ENCODE measurements at places on chromosomes 6 and 20. TPM values are rescaled to one million over a fixed set of nuclear protein-coding genes. Genes with fewer than 3 reads are reported as not detected.

- H3K27ac ChIP-seq = no peak overlapping the region
- no peaks in the 10 kb centered on the region for H3K36me3 ChIP-seq
- no peaks in the 10 kb centered on the region for H3K4me1 ChIP-seq
- DNase-seq = no peak
- no peaks in the 10 kb centered on the region for H3K27me3 ChIP-seq
Measured at GRCh38 chr6:112743323-112743722, 396.2 kb downstream of the RFPL4B start.

The ELOVL2 gene
- total RNA-seq = not detected

The TPX2 gene
- 1.4 TPM for total RNA-seq

GRCh38 chr6:104031346-104031745 lies 828.4 kb downstream of the HACE1 start:
- H3K4me3 ChIP-seq = no peak overlapping the region
- H3K4me1 ChIP-seq = no peaks in the 10 kb centered on the region
- no peak for DNase-seq
- H3K27me3 ChIP-seq = no peaks in the 10 kb centered on the region
- no peak overlapping the region for H3K27ac ChIP-seq

The LY6G6D gene
- total RNA-seq = not detected

The RNF146 gene
- 15.6 TPM for total RNA-seq

- peaks cover 26% of the 10 kb centered on the region for H3K36me3 ChIP-seq
- no peak for DNase-seq
- no peak overlapping the region for H3K27ac ChIP-seq
- no peaks in the 10 kb centered on the region for H3K4me1 ChIP-seq
- H3K27me3 ChIP-seq = peaks cover 10% of the 10 kb centered on the region
Measured at GRCh38 chr20:61972636-61973508, 92.8 kb downstream of the TAF4 start.

The MSH5 gene
- total RNA-seq = 22.4 TPM

GRCh38 chr20:10652660-10653261 lies 21.0 kb downstream of the JAG1 start:
- no peak for DNase-seq
- H3K4me1 ChIP-seq = peaks cover 7% of the 10 kb centered on the region
- H3K27me3 ChIP-seq = no peaks in the 10 kb centered on the region
- no peak overlapping the region for H3K4me3 ChIP-seq
- H3K27ac ChIP-seq = no peak overlapping the region
- no peaks in the 10 kb centered on the region for H3K36me3 ChIP-seq

The POPDC3 gene
- total RNA-seq = not detected

The TMC2 gene
- not detected for total RNA-seq

- H3K27me3 ChIP-seq = peaks cover 4% of the 10 kb centered on the region
- no peak overlapping the region for H3K4me3 ChIP-seq
- H3K4me1 ChIP-seq = no peaks in the 10 kb centered on the region
- H3K36me3 ChIP-seq = no peaks in the 10 kb centered on the region
Measured at GRCh38 chr20:46619445-46619844, 31.8 kb downstream of the SLC13A3 start.

DNA sequence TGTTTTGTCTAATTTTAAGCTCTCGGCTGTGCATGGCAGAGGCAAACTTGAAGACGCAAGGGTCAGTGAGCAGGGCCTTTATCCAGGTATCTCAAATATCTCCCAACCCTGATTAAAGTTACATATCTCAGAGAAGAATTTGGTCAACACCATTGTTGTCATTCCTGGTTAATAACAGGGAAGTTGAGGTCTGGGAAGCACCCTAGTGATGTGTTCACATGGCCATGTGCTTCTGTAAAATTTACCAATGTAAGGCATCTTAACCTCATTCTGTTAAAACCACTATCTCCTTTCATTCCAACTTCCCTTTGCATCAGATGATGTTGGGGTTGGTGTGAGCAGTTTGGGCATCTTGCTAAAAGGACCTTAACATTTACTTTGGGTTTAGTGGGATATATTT lies 4.0 kb upstream of the FAM110A start:
- no peak overlapping the region for H3K4me3 ChIP-seq
- H3K36me3 ChIP-seq = no peaks in the 10 kb centered on the region
- peaks cover 6% of the 10 kb centered on the region for H3K4me1 ChIP-seq
- H3K27ac ChIP-seq = no peak overlapping the region
- no peaks in the 10 kb centered on the region for H3K27me3 ChIP-seq

The SLC35D3 gene
- total RNA-seq = not detected

GRCh38 chr6:34145161-34146020 lies 496 bp downstream of the GRM4 start:
- peaks cover 6% of the 10 kb centered on the region for H3K27me3 ChIP-seq
- H3K4me3 ChIP-seq = peak overlapping the region; percentile 79
- H3K36me3 ChIP-seq = no peaks in the 10 kb centered on the region

GRCh38 chr20:48802216-48802615 lies 25.6 kb downstream of the PREX1 start:
- H3K4me3 ChIP-seq = no peak overlapping the region
- H3K36me3 ChIP-seq = no peaks in the 10 kb centered on the region
- no peak for DNase-seq
- H3K27ac ChIP-seq = no peak overlapping the region
- peaks cover 92% of the 10 kb centered on the region for H3K4me1 ChIP-seq
- no peaks in the 10 kb centered on the region for H3K27me3 ChIP-seq

The UBE2V1 gene
- 170 TPM for total RNA-seq

GRCh38 chr6:156423075-156423474 lies 354.1 kb upstream of the ARID1B start:
- H3K36me3 ChIP-seq = no peaks in the 10 kb centered on the region
- DNase-seq = no peak
- H3K27ac ChIP-seq = peak overlapping the region; percentile 3
- peaks cover 23% of the 10 kb centered on the region for H3K4me1 ChIP-seq
- H3K4me3 ChIP-seq = no peak overlapping the region

DNA sequence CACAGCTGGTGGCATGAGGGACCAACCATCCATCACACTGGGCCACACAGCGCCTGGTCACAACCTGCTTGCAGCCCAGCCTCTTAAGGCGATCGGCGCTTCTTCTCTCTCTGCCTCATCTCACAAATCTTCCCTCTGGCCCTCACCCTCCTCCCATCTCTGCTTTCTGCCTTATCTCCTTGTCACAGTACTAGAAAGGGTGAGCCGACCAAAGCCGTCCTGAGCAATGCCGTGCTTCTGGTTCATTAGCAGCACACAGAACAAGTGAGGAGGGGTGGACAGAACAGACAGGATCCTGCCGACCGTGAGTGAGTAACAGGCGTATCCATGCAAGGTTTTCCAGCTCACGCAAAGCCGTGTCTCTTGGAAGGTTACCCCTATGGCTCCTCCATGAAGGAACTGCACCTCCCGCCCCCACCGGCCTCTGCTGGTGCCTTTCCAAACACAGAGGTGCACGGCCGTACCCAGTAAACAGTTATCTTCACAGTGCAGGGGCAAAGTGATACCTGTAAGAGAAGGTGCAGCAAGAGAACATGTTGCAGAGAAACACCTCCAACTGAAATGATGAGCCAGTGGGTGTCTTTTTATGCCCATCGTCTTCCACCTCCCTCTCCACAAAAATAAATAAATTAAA lies 331.7 kb downstream of the FARS2 start:
- no peaks in the 10 kb centered on the region for H3K4me1 ChIP-seq
- H3K27me3 ChIP-seq = no peaks in the 10 kb centered on the region
- no peak overlapping the region for H3K4me3 ChIP-seq
- no peak for DNase-seq
- H3K36me3 ChIP-seq = no peaks in the 10 kb centered on the region

DNA sequence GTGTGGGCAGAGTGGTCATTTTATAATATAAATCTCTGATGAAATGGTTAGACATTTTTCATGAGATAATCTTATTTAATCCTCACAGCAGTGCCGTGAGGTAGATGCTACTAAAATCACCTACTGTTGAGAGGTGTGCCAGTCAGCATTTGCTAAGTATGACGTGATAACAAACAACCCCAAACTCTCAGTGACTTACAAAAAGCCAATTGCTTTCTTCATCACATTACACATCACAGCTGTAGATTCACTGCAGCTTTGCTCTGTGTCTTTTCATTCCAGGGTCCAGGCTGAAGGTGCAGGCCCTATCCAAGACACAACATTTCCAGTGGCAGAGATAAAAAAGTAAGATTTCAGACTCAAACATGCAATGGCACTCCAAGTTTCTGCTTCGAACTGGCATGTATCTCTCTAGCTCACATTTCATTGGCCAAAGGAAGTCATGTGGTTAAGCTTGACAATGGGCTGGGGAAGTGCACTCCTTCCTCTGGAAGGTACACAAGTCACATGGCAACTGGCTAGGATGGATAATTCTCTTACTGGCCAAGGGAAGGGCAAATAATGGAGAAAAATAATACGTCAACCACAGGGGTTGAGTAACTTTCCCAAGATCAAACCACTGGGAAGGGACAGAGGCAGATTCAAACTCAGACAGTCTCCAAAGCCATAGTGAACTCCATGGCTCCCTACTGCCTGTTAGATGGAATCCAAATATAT lies 69.5 kb upstream of the EPB41L1 start:
- H3K36me3 ChIP-seq = no peaks in the 10 kb centered on the region
- H3K27me3 ChIP-seq = peaks cover 15% of the 10 kb centered on the region
- DNase-seq = no peak
- H3K4me1 ChIP-seq = no peaks in the 10 kb centered on the region
- H3K27ac ChIP-seq = no peak overlapping the region

DNA sequence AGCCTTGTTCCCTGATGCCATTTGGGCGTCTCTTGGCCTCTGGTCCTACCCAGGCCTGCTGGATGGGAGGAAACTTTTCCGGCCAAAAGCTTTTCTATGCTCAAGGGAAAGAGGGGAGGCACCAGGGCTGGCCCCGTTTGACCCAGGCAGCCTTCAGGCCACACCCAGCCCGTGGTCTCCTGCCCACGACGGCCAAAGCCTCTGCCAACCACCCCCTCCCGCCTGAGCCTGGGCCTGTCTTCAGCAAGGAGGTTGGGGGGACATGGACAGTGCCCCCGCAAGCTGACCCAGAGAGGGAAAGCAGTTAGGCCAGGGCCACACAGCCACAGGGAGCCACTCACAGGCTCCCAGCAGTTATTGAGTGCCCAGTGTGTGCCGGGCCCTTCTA lies 49.5 kb downstream of the SRC start:
- no peaks in the 10 kb centered on the region for H3K4me1 ChIP-seq
- no peaks in the 10 kb centered on the region for H3K36me3 ChIP-seq
- no peak for DNase-seq
- no peaks in the 10 kb centered on the region for H3K27me3 ChIP-seq

- no peaks in the 10 kb centered on the region for H3K36me3 ChIP-seq
- H3K27ac ChIP-seq = no peak overlapping the region
- no peaks in the 10 kb centered on the region for H3K4me1 ChIP-seq
- H3K27me3 ChIP-seq = no peaks in the 10 kb centered on the region
- H3K4me3 ChIP-seq = no peak overlapping the region
Measured at GRCh38 chr20:42134265-42135098, 516.3 kb upstream of the CHD6 start.

The OR2B3 gene
- not detected for total RNA-seq

The PLCB4 gene
- total RNA-seq = not detected

DNA sequence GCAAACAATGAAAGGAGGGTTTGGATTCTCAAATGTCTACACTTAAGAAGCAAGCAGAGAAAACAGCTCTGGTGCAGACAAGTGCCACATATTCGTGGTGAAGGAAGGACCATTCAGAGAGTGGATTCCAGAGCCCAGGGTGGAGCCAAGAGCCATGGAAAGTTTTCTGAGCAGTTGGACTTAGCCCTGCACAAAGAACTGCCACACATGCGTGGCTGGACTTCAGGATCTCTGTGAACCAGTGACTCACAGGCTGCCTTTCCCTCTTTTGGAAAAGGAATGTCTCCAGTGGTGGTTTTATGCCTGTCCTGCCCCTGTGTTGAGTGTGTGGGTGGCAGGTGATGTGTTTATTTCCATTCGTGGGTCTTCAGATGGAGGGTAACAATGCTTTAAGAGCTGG lies 489.5 kb downstream of the CDH26 start:
- no peaks in the 10 kb centered on the region for H3K36me3 ChIP-seq
- H3K4me3 ChIP-seq = no peak overlapping the region
- no peaks in the 10 kb centered on the region for H3K4me1 ChIP-seq
- peaks cover 4% of the 10 kb centered on the region for H3K27me3 ChIP-seq

DNA sequence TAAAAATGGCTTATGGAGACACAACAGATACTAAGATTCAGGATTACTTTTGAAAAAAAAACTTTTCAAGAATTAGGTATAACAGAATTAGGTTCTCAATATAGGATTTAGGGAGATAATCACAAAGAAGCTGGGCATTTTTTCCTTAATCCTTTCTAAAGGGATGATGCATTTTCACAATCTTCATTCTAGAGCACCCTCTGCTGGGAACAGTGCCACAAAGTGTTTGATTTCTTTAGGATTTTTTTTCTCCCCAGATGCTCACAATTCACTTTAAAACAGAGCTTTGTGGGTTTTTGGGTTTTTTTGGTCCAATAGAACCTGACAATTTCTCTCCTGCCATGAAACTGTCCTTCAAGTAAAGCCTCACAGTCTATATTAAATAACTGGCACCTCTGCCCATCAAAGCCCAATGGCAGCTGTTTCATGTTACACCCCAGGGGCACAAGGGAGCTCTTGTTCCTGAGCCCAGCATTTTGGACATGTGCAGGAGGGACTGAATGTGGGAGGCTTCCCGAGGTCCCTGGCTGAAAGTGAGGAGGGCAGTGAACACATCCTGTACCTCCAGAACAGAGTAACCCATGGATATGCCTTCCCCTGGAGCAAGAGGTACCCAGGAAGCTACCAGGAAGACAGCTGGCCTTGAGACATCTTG lies 39.7 kb downstream of the PREP start:
- peaks cover 7% of the 10 kb centered on the region for H3K4me1 ChIP-seq
- no peaks in the 10 kb centered on the region for H3K27me3 ChIP-seq
- DNase-seq = no peak

The FAM83D gene
- 1.3 TPM for total RNA-seq

The SLC4A11 gene
- total RNA-seq = 0.43 TPM

- H3K27ac ChIP-seq = no peak overlapping the region
- no peak for DNase-seq
- H3K27me3 ChIP-seq = no peaks in the 10 kb centered on the region
- no peaks in the 10 kb centered on the region for H3K4me1 ChIP-seq
- H3K36me3 ChIP-seq = no peaks in the 10 kb centered on the region
Measured at GRCh38 chr6:160971171-160971570, 20.4 kb upstream of the MAP3K4 start.

GRCh38 chr20:20638878-20639277 lies 73.6 kb downstream of the RALGAPA2 start:
- no peak for DNase-seq
- H3K36me3 ChIP-seq = peaks cover 7% of the 10 kb centered on the region
- H3K4me1 ChIP-seq = no peaks in the 10 kb centered on the region
- no peak overlapping the region for H3K4me3 ChIP-seq

- H3K27ac ChIP-seq = no peak overlapping the region
- H3K36me3 ChIP-seq = no peaks in the 10 kb centered on the region
- peaks cover 26% of the 10 kb centered on the region for H3K4me1 ChIP-seq
Measured at GRCh38 chr20:51610761-51611624, 68.5 kb upstream of the NFATC2 start.

GRCh38 chr6:166318227-166318626 lies 10.0 kb upstream of the PRR18 start:
- H3K27me3 ChIP-seq = no peaks in the 10 kb centered on the region
- no peak overlapping the region for H3K27ac ChIP-seq
- no peak for DNase-seq
- no peaks in the 10 kb centered on the region for H3K4me1 ChIP-seq
- peaks cover 24% of the 10 kb centered on the region for H3K36me3 ChIP-seq
- H3K4me3 ChIP-seq = no peak overlapping the region

- H3K4me3 ChIP-seq = no peak overlapping the region
- DNase-seq = no peak
- no peaks in the 10 kb centered on the region for H3K36me3 ChIP-seq
- H3K27ac ChIP-seq = no peak overlapping the region
Measured at GRCh38 chr20:23289249-23289648, 61.3 kb upstream of the NXT1 start.

The LPA gene
- 0.23 TPM for total RNA-seq

The RHAG gene
- 0.44 TPM for total RNA-seq

Measured in T-cell (primary cell).